ENCODE measurements at places on chromosomes 4 and X.

- DNase-seq, result no peak
These were observed 49.2 kb downstream of the SEL1L3 start for GRCh38 chr4:25813448-25814106.

DNA sequence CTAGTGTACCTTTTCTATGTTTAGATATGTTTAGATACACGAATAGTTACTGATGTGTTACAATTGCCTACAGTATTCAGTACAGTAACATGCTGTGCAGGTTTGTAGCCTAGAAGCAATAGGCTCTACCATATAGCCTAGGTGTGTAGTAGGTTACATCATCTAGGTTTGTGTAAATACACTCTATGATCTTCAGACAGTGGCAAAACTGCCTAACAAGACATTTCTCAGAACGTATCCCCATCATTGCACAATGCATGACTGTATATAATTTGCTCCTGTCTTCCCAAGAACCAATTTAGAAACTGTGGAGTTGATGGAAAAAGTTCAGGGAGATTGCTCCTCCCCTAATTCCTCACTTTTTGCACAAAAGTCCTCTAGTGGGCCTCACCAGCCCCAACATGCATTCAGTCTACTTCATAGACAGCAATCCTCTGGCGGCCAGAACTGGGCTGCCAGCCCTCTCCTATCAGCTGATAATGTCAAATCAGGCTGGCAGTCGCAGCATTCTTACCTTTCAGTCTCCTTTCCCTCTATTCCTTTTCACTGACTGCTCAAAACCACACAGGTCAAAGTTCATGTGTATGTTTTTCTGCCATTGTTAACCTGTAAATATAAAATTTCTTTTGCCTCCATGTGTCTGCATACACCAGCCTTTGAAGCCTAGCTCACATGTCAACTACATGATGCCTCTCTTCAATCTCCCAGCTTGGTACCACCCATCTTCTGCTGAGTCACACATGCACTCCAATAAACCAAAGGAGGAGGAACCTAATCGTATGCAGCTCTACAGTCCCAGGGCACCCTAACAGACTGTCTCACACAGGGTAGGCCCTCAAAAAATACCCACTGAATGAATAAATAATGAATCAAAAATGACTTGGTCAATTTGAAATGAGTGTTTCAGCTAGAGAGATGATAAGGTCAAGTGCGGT lies 32.0 kb downstream of the BCLAF3 start:
- DNase-seq, result no peak

DNA sequence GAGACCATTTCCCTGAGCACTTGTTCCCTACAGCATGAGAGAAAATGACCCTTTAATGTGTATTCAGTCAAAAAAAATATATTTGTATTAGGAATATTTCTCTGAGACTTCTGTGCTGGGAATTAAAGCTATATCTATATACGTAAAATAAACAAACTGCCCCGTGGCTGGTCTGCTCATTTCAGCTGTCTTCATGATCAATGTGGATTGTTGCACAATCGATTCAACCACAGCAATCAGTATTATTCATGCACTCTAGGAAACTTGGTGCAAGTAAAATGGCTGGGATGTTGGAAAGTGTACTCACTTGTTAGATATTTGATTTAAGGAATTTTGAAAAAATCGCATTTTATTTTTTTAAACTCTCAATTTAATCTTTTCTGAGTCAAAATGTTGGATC lies 307.9 kb upstream of the ZFP42 start:
- no peak for DNase-seq

DNA sequence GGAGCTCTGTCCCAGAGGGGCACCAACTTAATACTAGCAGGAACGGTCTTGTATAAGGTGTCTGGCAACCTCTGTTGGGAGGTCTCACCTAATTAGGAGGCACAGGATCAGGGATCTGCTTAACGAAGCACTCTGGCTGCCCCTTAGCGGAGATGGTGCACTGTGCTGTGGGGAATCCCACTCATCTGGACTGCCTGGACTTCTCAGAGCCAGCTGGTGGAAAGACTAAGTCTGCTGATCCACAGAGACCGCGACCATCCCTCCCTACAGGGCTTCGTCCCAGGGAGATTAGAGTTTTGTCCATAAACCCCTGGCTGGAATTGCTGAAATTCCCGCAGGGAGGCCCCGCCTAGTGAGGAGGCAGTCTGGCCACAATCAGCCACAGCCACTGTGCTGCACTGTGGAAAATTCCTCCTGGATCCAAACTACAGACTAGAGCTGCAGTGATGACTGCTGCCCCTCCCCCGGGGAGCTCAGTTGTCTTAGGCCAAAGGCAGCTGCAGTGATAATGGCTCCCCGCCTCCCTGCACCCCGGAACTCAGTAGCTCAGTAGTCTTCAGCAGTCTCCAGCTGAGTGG lies 22.0 kb upstream of the ZCCHC4 start:
- no peak for DNase-seq

DNA sequence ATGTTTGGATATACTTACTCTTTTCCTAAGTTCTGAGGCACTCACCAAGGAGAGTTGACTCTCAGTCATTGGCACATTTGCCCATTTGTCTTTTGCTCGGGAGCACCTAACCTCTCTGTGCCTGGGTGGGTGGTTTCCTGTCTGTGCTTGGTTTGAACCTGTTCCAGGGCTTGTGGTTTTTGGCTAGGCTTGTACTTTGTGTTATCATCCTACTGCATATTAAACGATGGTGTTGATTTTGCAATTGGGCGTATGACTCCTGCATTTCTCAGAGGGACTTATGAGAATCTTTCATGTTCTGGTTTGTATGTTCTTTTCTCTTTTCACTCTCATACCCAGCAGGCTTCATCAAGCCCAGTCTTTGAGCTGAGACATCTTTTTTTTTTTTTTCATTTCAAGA lies 161.7 kb downstream of the BTC start:
- DNase-seq, result peak; percentile 98

DNA sequence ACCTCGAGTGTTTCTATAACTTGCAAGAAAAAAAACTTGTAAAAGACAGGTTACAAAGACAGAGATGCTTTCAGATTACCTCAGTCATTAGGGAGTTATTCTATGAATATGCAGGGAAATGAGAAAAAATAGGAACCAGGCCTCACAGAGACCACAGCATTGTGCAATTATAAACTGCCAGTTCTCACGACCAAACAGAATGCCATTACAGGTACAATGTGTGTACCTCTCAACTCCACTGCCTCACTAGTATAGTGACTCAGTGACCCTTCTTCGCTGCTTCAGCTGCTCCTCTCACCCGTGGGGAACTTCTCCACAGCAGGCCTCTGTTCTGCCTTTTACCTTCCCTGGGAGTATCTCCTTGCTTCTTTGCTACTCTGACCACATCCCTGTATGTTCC lies 2.3 kb upstream of the HTATSF1 start:
- DNase-seq, result no peak

DNA sequence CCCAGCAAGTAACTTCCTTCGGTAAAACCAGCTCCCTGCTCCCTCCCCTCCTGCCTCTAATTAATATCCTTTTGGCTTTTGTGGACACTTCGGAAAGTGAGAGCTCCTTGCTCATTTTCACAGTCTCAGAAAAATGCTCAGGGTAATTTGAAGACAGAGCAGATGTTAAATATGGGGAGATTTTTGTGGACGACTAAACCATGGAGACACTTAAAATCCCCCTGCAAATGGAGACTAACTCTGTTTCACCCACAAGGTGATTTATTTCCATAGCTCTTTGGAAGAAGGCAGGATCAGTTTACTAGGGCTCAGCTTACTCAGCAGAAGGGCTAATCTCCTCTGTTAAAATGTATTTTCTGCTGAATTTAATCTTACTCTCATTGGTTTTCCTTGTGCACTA lies 12.2 kb upstream of the AMOT start:
- DNase-seq, result no peak

DNA sequence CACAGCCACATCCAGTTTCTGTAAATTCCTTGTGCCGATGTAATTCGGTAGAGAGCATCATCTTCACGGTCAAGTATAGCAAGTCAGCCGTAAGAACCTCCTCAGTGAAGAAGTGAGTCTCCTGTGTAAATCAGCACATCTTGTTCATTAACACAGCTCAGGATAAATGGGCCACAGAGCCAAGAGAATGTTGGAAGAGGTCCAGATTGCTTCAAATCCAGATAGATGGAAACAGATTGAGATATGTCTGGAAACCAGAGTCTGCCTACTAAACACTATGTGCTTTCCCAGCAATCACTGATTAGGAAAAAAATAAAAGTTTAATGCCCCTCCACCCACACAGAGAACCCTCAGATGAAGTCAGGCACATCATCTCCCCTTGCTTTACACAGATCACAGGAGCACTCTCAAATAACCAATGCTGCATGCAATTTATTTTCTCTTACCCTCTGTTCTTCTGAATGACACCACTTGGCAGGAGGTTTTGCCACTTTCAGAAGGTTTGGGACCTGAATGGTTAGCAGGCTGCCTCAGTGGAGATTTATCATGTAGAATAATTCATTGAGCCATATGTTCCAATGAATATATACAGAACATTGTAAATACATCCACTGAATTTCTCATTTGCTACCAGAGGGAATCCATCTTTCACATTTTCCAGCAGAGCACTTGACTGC lies 357.7 kb downstream of the C4orf33 start:
- DNase-seq, result no peak

- no peak for DNase-seq
These were observed 81.5 kb upstream of the F9 start for GRCh38 chrX:139448996-139449395.

- DNase-seq, result no peak
These were observed 112.8 kb upstream of the PSAPL1 start for GRCh38 chr4:7547368-7548040.

DNA sequence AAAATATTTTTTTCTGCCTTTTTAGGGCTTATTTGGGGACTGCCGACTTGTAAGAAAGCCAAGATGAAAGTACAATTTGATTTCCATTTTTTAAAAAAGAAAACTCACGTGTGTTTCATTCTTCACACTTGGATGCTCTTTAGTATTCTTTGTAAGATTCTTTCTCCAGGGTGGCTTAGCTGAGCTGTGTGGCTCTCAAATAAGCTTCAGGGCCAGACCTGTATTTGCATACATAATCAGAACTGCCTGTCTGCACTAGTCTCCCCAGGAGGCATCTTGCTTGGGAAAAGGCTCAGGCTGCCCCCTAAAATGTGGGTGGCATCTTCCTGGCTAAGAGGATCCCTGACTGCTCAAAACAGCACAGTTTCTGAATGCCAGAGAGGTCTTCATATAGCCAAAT lies 498.4 kb downstream of the MID1IP1 start:
- no peak for DNase-seq

DNA sequence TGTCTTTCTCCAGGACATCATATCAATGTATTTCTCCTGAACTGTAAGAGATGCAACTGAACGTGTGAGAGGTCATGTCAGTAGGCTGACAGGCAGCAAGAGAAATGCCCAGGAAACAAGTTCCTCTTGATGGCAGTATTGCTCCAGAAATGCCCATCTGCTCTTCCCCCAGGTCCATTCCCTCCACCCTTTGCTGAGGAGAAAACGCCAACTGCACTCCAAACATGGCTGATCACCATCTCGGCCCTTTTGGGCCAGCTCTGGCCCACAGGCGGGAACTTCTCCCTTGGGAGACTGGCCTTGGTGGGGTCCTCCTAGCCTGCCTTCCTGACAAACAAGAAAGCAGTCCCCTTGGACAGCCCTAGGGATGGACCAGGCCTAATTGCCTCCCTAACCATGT lies 276.5 kb upstream of the AGTR2 start:
- no peak for DNase-seq

DNA sequence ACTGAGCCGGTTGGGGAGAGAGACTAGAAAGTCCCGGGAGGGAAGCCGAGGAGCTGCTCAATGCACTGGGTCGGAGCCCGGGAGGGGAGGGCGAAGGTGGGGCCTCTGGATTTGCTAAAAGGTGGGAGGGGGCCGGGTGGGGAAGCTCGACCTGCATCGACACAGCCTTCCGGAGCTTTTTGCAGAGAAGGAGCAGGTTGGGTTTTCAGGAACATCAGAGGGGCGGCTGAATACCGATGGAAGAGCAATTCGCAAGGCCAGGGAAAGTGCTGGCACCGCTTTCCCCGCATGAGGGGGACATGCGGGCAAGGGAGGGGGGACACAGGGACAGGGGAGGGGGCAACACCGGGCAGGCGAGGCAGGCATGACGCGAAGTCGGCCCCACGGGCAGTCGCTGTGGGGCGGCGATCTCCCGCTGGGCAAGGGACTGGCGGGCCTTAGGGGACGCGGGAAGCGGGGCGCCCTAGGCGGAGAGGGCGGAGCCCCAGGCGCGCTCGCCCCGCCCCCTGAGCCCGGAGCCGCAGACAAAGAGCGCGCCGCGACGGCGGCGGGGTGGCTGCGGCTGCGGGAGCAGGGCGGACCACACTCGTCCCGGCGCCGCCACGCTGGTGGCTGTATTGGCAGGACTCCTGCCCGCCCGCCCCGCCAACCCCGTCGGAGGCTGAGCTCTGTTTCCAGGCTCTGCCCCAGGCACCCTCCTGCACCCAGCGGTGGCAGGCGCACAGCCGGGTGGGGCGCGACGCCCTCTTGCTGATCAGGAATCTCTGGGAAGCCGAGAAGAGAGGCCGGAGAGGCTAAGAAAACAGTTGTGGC lies 11.6 kb downstream of the PDZD4 start:
- DNase-seq, result peak; percentile 31

DNA sequence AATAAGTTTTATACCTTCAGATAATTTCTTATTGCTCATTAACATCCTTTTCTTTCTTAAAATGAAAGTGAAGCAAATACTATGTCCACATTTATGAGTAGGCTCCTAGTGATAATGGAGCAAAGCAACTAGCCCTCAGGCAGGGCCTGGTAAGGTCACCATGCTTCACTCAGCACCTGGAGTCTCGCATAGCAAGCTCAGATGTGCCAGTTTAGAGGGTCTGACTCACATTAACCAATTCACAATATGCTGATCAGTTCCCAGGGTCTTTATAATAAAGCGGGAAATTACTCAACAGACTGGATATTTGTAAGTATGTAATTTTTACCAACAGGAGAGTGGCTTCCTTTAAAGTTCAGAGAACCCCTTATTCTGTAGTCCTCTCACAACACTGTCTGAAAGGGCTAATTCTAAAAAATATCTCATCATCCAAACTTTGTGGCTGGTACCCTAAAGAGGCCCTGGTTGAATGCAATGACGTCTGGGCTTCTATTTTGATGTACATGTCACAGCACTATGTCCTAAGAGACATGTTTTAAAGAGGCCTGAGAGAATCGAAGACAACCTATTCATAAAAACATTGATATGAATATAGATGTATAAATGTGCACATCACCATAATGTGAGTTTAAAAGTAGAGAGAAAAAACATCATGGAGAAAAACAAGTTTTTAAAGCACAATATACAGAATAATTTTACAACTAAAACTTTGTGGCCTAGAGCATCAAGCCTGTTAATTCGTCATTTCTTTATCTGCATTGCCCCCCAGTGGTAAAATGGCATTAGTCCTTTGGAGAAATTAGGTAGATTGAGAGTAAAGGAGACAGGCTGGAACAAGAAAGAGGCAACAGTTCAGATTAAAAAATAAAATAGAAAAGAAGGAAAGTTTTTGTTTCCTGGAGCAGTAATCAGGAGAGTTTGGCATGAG lies 44.3 kb downstream of the IL21 start:
- DNase-seq, result peak; percentile 65

DNA sequence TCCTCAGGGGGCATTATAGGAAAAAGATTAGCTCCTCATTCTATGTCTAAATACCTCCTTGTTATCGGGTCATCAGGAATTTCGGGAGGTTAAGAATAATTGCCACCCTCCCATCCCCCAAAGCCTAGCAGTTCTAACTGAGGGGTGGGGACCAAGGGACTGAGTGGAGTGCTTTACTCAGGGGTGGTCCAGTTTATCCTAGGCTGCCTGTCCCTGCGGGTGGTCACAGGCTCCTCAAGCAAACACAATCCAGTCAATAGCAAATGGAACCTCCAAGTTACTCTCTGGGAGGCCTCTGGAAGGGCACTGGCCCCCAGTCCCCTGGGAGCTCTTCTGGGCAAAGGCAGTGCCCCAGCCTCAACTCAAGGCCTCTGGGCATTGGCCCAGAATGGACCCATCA lies 6.7 kb downstream of the ELF4 start:
- no peak for DNase-seq

GRCh38 chr4:39687014-39687413 lies 10.9 kb upstream of the UBE2K start:
- no peak for DNase-seq

All from hematopoietic multipotent progenitor cell treated with erythropoietin and hydrocortisone succinate and interleukin-3 and kit ligand, for 8 days (in vitro differentiated cells).